Choroid plexus epithelial cell (primary cell): ENCODE measurements at places on chromosomes 1 and 21.
A peak's percentile ranks its signal among the peaks of the same experiment; 100 is the strongest.

DNA sequence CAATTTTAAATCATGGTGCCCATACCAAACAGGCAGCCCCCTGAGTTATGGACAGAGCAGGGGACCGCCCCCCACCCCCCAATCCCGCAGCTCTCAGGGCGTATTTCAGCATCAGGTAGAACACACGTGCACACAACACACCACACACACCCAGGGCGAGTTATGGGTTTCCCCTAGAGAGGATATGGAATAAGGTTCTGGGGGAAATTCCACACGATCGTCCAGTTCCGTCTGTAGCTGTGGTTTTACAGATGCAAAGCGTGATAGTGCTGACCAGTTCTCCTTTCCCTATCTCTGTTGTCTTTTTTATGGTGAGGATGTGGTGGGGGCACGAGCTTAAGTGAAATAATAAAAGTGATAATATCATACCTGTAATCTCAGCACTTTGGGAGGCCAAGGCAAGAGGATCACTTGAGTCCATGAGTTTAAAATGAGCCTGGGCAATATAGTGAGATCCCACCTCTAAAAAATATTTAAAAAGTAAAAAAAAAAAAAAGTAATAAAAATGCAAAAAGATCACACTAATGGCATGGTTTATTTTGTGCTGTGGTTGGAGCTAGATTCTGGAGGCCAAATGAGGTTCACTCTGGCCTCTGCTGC is 25.1 kb downstream of the C2CD2 start:
- no peak for DNase-seq

- peak; percentile 71 for DNase-seq
Observed at GRCh38 chr1:43774359-43774758, 67.0 kb downstream of the ST3GAL3 start.

DNA sequence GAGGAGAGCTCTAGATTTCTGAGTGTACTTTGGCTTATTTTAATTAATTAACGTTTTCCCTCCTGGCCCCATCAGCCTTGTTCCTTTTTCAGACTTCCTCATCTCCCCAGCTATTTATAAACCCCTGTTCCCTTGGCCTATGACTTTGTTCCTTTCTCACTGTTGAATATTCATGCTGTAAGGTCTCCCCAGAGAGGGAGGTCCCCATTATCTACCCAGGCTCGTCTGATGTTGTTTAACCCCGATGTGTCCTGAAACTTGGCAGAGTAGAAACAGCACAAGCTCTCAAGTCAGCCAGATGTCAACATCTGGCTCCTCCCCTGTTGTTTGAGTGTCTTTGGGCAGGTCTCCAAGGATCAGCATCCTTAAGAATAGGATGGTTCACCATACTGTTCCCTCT is 153.6 kb downstream of the HIVEP3 start:
- DNase-seq: peak; percentile 20

DNA sequence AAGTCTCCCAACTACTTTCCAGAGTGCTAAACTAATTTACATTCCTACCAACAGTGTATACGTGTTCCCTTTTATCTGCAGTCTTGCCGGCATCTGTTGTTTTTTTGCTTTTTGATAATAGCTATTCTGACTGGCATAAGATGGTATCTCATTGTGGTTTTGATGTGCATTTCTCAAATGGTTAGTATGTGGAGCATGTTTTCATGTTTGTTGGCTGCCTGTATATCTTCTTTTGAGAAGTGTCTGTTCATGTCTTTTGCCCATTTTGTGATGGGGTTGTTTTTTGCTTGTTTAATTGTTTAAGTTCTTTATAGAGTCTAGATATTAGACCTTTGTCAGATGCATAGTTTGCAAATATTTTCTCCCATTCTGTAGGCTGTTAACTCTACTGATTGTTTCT is 46.6 kb downstream of the MAST2 start:
- no peak for DNase-seq

GRCh38 chr1:204652497-204652896 is 33.0 kb downstream of the LRRN2 start:
- no peak for DNase-seq

DNA sequence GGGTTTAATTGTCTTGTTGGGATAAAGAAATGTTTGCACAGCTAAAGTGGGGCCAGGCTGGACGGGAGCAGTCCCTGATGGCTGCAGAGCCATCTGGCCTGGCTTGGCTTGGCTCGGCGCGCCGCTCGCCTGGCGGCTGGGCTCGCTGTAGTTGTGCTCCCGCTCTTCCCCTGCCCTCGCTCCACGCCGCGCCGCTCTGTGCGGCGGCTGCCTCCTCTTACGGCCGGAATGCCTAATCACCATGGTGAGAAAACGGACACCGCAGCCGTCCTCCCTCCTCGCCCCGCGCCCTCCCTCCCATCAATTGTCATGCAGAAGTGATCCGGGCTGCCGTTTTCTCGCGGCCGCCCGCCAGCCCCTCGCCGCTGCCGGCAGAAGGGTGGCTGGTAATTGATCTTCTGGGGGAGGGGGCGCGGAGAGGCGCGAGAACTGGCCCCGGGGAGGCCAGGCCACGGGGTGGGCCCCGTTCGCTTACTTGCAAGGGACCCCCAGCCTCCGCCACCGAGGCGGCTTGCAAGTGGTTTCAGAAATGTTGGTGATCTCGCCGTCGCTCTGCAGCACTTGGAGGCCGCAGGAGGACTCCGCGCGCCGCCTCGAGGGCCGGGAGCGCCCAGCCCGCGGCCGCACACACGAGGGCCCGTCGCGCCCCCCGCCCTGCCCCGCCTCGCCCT is 12.4 kb downstream of the RNF220 start:
- peak; percentile 23 for DNase-seq

DNA sequence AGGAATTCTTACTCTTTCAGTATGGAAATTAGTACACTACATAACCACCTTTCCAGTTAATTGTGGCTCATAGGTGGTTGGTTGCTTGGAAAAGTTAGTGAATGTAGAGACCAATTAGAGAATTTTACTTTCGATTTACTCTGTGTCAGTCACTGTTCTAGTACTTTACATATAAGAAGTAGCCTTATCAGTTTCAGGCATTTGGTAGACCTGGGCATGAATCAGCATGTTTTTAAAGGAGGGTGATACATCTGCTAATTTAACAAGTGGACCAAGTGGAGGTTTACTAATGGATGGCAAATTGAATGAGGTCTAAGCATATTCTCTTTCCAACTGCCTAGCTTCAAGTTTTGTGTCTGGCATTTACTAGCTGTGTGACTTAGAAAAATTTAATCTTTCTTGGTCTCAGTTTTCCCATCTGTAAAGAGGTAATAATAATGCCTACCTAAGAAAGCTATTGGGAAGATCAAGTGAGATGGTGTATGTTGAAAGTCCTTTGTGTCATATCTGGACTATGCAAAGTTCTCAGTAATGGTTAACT is 1158.6 kb downstream of the PLA2G4A start:
- DNase-seq: no peak

- DNase-seq: no peak
Observed at GRCh38 chr1:177872308-177872900, 97.5 kb downstream of the SEC16B start.

- DNase-seq: no peak
Observed at GRCh38 chr21:25557180-25557579, 50.1 kb downstream of the MRPL39 start.

GRCh38 chr21:31537872-31538576 is 121.5 kb upstream of the SOD1 start:
- no peak for DNase-seq

- no peak for DNase-seq
Observed at GRCh38 chr1:84163123-84163931, 19.3 kb downstream of the PRKACB start.

DNA sequence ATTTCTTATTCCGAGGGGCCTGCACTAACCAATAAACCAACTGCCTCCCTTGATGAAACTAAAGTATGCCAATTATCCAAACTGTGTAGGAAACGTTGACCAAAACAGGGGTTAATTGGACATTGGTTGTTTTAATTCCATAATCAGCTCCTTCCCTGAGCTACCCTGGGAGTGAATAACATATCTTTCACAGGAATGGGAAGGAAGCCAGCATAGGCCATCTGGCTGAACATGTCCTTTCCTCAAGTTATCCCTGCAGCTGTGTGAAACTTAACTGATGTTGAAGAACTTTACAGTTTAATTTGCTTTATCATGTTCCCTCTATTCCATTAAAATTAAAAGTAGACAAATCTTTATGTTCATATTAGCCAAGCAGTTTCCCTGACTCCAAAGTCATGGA is 75.4 kb downstream of the NRIP1 start:
- DNase-seq: peak; percentile 63

GRCh38 chr21:40278345-40278744 is 411.1 kb downstream of the PCP4 start:
- DNase-seq: no peak

- DNase-seq: no peak
Observed at GRCh38 chr1:75980972-75981897, 49.0 kb upstream of the ASB17 start.

DNA sequence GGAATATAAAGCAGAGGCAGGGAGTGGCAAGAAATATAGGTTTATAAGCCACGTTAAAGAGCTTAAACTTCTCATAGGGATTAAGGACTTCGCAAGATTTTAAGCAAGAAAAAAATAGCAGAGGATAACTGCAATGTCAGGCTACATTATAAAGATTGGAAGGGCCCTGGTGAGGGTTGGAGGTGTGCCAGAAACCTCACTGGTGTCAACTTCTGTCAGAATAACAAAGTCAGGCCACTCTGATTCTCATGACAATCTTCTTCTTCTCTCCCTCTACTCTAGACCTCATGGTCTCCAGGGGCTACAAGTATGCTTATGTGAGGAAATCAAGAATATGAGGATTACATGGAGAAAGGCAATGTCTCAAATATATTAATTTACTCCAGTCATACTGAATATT is 32.6 kb upstream of the FMO2 start:
- peak; percentile 6 for DNase-seq

GRCh38 chr1:236489710-236490377 is 33.9 kb upstream of the LGALS8 start:
- peak; percentile 85 for DNase-seq

DNA sequence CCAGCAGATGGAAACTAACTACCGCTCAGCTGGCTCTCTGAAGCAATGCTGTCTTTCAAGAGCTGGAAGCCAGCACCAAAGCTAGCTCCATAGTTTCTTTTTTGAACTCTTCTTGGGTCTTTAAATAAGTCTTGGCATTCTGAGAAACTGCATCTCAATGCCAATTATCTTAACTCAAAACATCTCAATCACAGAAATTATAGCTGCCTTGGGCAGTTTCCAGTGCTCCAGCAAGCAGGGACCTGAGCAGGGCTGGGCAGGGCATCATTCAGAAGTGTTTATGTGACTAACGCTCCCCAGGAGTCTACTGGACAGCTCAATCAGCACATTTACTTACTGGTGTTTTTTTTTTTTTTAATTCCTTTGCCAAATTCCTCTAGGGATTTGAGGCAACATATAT is 18.3 kb upstream of the PADI4 start:
- peak; percentile 58 for DNase-seq

- DNase-seq: no peak
Observed at GRCh38 chr1:14901371-14901954, 252.1 kb upstream of the TMEM51 start.

DNA sequence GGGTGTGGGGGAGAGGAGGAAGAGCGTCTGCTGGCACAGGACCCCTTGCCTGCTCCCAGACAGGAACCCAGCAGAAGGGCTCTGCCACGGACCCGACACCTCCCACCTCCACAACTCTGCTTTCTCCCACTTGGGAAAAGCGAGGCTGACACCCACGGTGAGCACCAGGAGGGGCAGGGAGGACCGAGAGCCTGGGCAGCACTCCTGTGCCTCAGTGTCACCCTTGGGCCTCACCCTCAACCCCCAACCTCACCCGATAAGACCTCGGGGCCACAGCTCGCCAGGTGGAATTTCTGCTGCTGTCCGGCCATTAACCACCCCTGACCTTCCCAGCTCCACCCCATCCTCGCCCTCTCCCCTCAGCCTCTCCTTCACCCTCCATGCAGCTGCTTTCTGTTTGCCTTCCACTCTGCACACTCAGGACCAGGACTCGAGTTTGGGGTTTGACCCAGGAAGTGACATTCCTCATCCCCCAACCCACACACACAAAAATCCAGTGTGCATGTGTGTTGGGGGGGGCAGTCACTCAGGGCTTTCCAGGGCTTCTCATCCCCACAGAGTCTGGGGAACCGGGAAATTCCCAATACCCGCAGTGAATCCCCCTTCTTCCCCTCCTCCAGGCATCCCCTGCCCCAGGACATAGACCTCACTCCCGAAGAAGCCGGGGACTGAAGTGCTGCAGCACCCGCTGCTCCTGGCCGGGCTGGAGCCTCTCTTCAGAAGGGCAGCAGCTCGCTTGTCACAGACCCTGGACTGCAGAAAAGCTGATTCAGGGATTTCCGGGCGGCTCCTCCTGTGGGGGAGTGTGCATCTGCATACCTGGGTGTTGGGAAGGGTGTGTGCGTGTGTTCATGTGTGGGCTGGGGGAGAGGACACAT is 65.8 kb downstream of the SYT2 start:
- no peak for DNase-seq

DNA sequence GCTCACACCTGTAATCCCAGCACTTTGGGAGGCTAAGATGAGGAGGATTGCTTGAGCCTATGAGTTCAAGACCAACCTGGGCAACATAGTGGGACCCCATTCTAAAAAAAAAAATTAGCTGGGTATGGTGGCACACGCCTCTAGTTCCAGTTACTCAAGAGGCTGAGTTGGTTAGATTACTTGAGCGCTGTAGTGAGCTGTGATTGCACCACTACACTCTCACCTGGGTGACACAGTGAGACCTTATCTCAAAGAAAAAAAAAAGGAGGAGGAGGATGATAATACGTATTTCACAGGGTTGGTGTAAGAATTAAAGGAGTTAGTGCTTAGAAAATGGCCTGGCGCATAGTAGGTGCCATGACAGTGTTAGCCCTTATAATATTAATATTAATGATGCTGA is 144.1 kb downstream of the PLXNA2 start:
- DNase-seq: no peak

- DNase-seq: no peak
Observed at GRCh38 chr1:5752746-5753548, 239.3 kb downstream of the NPHP4 start.

DNA sequence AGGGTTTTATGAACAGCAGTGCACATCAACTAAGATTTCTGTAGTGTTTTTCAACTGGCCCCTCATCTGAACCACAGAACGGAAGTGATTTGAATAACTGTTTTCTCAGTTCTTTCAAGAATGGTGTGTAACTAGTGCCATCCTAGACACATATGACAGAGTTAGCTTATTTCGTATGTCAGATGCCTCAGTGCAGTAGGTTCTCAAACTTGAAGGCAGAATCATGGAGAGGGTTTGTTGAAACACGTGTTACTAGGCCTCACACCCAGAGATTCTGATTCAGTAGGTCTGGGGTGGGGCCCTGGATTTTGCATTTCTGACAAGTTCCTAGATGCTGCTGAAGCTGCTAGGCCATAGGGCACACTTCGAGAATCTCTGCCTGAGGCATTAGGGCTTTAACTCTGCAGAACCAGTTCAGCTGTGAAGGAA is 49.0 kb downstream of the SCCPDH start:
- DNase-seq: no peak

- DNase-seq: no peak
Observed at GRCh38 chr1:155964193-155964592, 14.2 kb downstream of the ARHGEF2 start.

DNA sequence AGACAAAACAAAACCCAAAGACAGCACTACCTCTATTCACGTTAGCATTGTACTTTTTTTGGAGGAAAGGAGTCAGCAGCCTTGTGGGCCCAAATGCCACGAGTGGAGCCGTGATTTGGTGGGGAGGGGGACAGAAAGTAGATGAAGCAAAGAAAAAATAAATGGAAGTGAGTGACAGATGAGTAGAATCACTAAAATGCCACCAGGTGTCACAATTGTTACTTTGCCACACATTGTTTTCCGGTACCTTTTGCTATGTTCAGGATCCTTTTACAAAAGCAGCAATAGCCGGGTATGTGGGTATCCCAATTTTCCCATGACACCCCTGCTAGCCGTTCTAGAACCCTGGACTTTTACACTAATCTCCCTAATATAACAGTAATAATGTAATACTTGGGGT is 85.0 kb upstream of the AK4 start:
- no peak for DNase-seq

- DNase-seq: no peak
Observed at GRCh38 chr1:230037261-230037660, 29.8 kb upstream of the GALNT2 start.
